Activated CD4-positive, alpha-beta T cell treated with anti-CD3 and anti-CD28 coated beads, Interleukin-2, amount 50 U/mL, for 24 hours (primary cell): ENCODE measurements at places on chromosomes 12 and 14.

GRCh38 chr14:97432586-97432985 is 635.4 kb downstream of the VRK1 start:
- no peak for DNase-seq

- DNase-seq, result peak; percentile 65
Measured at GRCh38 chr14:104094709-104095425, 9.4 kb downstream of the ASPG start.

- no peak for DNase-seq
Measured at GRCh38 chr12:18819484-18819883, 81.6 kb downstream of the CAPZA3 start.

DNA sequence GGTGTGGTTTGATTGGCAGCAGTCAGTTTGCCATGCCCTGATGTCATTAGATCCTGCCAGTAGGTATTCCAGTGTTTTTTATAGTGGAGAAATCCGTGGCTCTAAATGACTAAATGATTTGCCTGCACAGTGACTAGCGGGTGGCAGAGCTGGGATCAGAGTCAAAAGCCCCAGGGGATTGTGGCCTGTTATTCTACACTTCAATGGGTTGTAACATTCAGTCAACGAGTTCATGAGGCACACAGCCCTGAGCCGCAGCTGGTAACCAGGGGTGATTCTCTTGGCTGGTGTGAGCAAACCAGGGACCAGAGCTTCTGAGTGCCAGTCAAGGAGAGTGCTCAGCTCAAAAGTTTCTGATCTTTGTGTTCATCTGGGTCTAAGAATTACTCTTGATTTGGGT is 1.8 kb downstream of the MYH6 start:
- no peak for DNase-seq

- no peak for DNase-seq
Measured at GRCh38 chr14:60179431-60179869, 14.3 kb upstream of the DHRS7 start.

- DNase-seq, result no peak
Measured at GRCh38 chr12:26172946-26173552, 22.3 kb upstream of the SSPN start.

DNA sequence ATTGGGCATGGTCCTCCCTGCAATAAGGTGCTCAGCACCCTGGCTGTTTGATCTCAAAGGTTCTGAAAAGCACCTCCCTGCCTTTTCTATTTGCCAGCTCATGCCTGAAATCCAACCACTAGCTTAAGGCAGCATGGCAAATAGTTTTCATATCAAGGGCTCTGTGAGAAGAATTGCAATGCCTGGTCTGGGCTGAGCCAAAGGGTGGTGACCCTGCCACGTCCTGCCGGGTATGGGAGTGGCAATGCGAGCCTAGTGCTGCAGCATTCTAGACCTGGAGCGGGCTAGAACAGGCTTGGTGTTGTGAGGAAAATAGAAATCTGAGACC is 2.3 kb upstream of the SCNN1A start:
- no peak for DNase-seq

GRCh38 chr12:91423693-91424050 is 241.1 kb upstream of the DCN start:
- DNase-seq, result no peak
